ENCODE measurements at places on chromosomes 5 and 9.

- DNase-seq: no peak
Measured at GRCh38 chr5:93100428-93100827, 480.6 kb downstream of the NR2F1-AS1 start.

GRCh38 chr9:129697656-129698253, 32.3 kb downstream of the PRRX2 start:
- peak; percentile 85 for DNase-seq

DNA sequence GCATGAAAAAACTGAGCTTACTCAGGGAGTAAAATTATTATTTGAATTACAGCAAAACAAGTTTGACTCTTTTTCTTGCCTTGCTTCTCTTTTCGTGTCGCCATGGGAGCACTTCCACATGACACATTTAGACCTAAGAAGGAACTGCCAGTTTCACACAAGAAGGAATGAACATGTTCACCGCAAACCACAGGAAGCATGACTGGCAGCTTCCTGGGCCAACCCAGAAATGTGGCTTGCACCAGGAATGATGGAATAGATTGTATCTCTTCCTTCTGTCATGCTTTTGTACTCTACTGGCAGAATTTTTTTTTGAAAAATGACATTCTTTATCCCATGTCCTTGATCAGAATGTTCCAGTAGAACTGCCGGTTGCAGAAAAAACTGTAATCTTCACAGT, 32.9 kb upstream of the MAN2A1 start:
- peak; percentile 83 for DNase-seq

DNA sequence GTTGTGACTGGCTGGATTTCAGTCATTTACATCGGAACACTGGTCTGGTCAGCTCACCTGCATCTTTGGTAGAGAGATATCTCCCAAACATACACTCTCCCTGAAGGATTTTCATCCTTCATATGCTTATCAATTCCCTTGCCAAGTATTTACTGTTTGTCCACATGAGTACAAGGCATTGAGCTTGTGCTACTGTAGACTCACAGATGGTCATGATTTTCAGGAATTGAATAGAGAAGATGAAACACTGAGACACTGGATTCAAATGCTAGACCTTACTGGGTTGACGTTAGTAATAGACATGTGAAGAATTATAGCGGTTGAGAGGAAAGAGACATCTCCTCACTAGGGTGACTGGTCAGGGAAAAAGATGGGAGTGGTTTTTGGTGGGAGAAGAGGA, 62.9 kb upstream of the ABL1 start:
- DNase-seq: no peak

DNA sequence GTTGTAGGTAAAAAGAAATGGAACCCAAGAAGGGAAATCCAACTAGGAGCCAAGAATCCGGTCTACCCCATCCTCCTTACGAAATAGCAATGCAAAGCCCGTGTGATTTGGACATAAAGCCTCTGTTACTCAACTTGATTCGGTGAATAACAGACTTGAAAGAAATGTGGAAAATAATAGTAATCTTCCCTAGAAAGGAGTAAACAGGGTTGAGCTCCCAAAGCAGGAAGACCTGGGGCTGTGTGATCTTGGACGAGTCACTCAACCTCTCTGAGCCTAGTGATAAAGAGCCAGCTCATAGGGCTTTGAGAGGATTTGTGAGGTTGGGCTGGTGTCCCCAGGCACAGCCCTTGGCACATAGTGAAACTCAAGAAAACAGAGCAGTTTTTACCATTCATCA, 42.7 kb upstream of the IL17B start:
- peak; percentile 63 for DNase-seq

- DNase-seq: no peak
Measured at GRCh38 chr9:129511285-129511900, 109.5 kb downstream of the C9orf50 start.

DNA sequence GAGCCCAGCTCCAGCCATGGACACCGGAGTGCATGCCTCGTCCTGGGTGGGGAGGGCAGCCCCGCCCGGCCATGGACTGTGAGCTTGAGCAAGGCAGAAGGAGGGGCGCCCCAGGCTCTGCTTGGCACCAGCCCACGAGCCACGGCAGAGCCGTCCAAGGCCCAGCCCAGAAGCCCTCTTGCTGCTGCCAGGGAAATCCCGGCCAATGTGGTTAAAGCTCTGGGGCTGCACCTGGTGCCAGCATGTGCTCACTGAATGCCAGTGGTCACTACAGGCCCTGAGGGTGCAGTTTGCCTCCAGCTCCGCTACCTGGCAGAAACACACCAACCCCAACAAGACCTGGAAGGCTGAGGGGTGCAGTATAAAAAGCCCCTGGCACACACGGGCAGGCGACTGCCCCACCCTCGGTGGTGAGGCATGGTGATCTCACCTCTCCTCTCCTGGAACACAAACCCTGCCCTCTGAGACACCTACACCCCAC, 11.8 kb downstream of the BRD3 start:
- DNase-seq: peak; percentile 90

DNA sequence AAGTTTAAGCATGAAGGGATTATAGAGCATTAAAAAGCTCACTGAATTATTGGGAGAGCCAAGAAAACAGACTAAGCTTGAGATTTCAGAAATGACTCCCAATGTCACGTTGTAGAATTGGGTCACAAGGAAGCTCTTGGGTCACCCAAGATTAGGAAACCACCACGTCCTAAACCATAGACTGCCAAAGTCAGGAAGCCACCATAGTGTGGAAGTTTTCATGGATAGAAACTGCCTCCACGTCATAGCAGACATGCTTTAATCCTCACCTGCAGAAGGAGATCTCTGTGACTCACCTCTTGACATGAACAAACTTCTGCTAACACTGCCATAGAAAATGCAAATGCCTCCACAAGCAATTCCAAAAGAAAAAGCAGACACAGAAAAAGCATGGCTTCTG, 106.3 kb downstream of the SLC1A3 start:
- DNase-seq: no peak

GRCh38 chr5:89826938-89827337, 582.6 kb downstream of the CETN3 start:
- DNase-seq: no peak

DNA sequence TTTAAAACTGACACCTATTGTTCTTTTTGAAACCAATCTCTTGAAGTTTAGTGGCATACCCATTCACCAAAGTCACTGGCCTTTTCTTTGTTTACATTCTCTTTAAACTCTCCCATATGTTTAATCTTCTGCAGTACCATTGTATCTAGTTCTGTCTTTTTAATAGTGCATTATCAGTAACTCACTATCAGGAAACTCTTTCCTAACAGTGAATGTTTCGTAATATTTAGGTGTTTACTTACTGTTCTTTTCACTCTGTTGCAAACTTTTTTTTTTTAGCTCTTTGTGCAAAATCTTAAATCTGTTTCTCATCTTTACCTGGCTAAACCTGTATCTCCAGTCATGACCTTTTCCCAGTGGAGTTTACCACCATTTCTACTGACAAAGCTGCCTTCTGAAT, 17.2 kb downstream of the SMAD5 start:
- DNase-seq: no peak

DNA sequence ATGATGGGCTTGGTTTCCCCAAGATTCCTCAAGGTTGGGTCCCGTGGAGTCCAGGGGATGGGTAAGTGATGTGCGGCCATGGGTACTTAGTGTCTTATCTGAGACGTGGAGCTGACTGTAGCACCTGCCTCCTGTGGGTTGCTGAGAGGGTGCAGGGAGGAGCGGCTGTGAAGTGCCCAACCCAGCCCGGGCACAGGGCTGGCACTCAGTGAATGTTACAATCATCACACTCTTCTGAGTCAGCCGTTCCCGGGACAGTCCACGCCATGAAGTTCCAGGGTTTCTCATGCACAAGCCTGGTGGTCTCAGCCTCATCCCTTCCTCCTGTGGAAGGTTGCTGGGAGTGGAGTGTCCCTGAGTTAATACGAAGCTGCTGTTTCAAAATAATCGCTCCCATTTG, 29.1 kb downstream of the NTNG2 start:
- no peak for DNase-seq

DNA sequence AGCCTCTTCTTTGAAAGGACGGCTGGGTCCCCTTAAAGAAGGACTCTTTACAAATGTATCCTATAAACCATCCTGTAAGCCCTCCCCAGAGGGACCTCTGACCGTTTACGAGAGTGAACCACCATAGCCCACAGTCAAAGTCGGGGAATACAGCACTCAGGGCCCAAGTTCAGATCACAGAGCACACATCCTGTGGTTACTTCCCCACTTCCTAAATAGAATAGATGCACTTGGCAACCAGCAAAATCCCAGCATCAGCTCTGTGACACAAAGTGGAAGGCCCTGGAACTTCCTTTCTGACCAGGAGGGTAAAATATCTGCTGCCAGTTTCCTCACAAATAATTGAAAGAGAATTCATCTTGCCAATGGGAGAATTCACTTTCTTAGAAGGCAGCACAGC, 6.9 kb upstream of the IGFBPL1 start:
- no peak for DNase-seq

DNA sequence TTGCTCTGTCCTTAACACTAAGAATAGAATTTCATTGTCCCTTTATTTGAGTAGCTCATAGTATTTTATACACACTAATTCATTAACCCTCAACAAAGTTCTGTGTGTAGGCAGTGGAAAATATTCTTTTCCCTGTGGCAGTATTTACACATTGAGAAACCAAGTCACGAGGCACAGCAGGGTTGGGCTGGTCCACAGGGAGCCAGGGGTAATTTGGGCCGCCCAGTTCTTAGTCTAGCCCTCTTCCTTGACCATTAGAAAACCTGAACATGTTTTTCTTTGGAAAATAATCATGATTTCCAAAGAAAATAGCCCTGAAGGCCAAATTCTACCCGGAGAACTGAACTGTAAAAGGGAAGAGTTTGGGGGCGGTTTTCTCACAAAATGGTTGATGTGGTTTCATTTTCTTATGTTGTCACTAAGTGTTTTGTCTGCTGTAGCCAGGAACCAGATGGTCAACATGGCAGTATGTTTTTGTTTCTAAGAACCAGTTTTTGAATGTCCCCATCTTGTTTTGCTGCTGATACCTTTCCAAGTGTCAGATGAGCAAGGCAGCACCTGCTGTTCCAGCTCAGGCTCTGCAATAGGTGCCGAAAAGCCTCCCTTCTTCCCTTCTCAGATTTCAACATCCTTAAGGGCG, 29.6 kb downstream of the ARHGEF28 start:
- DNase-seq: no peak

Measured in adipocyte (in vitro differentiated cells).